ENCODE measurements at places on chromosomes 6 and 20.

- DNase-seq, result no peak
Observed at GRCh38 chr20:14882157-14882556, 544.7 kb upstream of the FLRT3 start.

GRCh38 chr6:90406142-90406794, 109.6 kb upstream of the BACH2 start:
- DNase-seq, result no peak

GRCh38 chr6:145962581-145962980, 1.6 kb downstream of the SHPRH start:
- DNase-seq, result no peak

DNA sequence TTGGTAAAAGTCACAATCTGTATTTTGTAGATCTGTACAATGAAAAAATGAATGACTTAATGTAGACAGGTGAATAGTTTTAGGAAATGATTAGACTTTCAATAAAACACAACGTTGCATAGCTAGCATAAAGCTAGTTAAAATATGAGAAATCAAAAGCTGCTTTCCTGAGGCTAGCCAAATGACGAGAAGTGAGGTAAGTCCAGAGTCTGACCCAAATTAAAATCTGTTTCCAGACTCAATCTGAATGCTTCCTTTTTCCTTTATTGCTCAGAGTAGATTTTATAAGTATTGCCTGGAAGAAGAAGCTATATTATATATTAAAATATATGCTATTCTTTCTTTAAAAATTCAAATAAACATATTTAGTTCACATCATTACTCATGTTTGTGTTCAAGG, 615.4 kb downstream of the CD109 start:
- no peak for DNase-seq

DNA sequence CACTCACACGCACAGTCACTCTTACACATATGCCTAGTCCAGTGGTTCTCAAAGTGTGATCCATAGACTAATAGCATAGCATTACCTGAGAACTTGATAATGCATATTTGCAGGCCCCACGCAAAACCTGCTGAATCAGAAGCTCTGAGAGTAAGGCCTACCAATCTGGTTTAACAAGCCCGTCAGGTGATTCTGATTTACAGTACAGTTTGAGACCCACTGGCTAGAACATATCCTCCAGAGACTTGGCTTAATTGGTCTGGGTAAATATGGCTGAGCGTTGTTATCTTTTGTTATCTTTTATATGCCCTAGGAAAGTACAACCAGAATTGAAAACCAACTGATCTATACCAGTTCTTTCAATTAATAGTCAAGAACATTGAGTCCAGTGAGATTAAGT, 9.6 kb downstream of the TSPYL4 start:
- DNase-seq, result no peak

GRCh38 chr6:28134015-28134414, 7.7 kb upstream of the ZKSCAN8 start:
- peak; percentile 20 for DNase-seq

Data from renal pelvis (tissue), 12 donors.